ENCODE measurements at places on chromosomes 2 and 18.

DNA sequence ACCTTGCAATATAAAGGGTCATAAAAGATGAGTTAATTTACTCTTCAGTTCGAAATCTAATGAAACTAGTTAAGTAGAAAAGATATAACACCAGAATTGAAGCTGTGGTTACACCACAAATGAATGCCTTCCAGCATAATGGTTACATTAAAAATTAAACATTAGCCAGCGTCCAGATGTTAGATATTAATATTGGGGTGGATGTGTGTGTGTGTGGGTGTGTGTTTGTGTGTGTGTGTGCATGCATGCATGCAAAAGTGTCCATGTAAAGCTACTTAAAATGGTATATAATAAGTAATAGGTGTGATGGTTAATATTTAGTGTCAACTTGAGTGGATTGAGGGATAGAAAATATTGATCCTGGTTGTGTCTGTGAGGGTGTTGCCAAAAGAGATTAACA lies 170.4 kb upstream of the FN1 start:
- DNase-seq, result no peak

- no peak for DNase-seq
Observed at GRCh38 chr2:103780088-103780702, 1018.4 kb downstream of the TMEM182 start.

DNA sequence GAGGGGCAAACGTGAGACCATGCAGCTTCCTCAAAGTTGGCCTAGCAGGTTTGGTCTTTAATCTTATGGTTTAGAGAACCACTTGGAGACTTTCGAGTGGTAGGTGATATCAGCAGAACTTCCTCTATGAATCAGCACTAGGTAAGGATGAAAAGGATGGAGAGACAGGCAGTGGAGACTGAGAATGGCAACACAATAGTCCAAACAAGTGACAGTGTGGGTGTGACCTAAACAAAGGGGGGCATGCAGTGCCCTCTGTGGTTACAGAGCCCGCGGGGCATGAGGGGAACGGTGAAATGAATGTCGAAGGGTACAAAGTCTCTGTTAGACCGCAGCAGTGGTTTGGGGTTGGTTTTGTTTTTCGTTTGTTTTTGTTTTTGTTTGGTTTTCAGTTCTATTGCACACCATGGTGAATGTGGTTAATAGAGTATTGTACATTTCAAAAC lies 143.9 kb downstream of the L3MBTL4 start:
- no peak for DNase-seq

DNA sequence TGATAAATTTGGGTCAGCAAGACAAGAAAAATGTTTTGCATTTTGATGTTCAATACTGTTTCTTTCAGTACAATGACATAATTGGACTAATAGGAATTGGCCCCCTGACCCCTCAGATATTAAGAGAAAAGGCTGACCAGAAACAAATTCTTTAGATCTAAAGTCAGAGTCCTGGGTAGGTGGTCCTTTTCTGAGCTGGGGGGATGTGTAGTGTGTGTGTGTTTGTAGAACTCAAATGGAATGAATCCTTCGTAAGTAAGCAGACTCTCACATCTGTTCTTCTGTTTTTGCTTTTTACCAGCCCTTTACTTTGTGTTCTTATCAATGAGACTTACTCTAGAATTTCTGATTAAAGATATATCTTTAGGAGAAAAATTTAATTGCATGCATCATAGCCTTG lies 327.7 kb downstream of the TGIF1 start:
- DNase-seq, result no peak

DNA sequence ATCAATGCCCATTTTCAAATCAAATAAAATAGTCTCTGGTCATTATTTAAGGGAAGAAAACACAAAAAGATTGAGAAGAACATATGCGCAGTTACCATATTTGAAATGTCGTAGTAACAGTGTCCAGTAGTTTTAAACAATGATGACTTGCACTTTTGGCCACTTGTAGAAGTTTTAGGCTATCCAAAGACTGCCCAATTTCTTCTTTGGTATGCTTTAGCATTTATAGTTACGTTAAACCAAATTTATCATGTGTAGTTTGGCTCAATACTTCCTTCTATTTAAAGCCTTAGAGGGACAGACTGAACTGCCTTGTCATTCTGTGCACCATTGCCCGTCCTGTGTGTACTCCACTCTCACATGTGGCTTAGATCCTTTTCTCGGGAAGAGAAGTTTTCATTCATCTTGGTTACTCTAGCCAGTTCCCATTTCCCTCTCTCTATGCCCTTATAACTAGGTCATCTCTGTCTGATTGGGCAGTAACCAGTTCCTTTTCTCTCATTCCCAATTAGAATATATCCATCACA lies 84.8 kb upstream of the TTN start:
- DNase-seq, result no peak

GRCh38 chr18:70416496-70416895 lies 127.7 kb downstream of the SOCS6 start:
- no peak for DNase-seq

DNA sequence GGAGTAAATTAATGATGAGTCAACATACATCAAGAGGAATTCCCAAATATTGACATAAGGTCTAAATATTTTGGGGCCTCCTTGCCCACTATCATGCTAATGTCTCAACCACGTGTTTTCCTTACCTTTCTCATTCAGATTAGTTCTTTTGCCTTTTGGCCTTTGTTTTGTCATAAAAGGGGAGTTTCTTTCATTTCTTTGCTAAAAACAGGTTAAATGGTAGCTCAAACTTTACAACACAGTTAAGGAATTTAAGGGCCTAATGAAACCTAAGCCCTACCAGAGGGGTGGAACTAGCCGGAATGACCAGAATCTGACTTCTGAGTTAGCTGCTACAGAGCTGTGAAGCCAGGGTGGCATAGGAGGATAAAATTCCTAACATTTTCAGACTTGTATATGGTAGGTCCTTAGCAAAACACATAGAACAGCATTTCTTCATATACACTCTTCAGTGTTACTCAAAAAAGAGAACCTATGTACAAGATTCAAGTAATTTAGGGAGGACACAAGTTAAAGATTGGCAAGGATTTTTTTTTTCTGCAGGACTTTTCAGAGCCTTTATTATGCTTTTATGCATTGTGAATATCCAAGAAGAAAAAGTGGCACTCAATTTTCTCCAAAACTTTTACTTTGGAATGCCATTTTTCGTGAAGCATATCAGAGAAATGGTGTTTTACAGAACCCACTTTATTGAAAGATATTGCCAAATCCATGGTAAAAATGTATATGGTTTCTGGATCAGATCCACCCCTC lies 633.1 kb downstream of the ARHGAP15 start:
- DNase-seq, result no peak

GRCh38 chr2:149625671-149626070 lies 38.1 kb upstream of the MMADHC start:
- no peak for DNase-seq

DNA sequence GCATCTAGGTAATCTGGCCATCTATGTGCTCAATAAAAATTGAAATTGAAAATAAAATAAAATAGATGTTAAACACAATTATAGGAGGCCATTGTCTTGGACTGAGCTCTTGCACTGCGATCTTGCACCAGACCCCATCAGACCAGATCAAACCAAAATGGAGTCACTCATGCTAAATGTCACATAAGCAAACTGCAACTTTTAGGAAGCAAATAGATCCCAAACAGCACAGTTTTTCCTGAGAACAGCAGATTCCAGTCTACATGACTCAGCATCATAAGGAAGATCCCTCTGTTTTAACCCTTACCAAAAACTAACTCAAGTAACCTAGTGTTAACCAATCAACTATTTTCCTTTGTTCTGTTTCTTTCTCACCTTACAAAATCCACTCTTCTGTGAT lies 57.7 kb upstream of the LRP1B start:
- DNase-seq, result no peak

DNA sequence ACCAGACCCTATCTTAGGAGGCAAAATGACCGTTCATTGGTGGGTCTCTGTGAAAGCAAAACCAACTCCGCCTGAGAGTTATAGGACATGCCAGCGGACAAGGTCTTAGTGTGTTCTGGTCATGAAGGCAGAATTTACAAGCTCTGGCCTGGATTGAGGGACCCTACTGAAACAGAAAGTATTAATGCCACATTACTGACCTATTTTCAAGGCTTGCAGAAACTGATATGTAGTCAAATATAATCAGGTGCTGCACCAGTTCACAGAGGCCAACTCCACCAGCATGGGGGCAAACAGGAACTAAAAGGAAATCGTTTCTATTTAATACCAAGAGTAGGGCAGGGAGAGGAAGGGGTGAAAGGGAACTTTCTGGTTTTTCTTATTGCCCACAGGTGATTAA lies 19.7 kb downstream of the TYMS start:
- DNase-seq, result no peak

GRCh38 chr18:58303363-58303762 lies 259.3 kb downstream of the NEDD4L start:
- DNase-seq, result no peak

DNA sequence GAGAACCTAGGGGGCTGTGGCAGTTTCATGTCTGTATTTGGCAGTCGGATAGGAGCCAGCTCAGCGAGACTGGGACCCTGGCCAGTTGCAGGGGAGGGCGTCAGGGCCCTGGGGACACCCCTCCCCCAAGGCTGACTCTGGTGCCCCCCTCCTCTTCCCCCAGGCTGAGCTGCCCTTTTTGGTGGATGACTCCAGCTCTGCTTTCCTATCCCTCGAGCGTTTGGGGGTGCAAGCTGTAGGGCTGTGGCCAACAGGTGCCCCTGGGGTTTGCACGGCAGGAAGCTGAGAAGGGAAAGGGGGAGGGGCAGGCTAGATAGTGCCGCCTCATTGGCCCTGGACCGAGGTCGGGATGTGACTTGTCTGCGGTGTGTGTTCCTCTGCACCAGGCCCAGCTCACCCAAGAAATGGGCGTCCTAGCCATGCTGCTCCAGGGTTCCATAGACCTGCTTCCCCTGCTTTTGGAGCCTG lies 26.4 kb downstream of the SPEG start:
- no peak for DNase-seq

DNA sequence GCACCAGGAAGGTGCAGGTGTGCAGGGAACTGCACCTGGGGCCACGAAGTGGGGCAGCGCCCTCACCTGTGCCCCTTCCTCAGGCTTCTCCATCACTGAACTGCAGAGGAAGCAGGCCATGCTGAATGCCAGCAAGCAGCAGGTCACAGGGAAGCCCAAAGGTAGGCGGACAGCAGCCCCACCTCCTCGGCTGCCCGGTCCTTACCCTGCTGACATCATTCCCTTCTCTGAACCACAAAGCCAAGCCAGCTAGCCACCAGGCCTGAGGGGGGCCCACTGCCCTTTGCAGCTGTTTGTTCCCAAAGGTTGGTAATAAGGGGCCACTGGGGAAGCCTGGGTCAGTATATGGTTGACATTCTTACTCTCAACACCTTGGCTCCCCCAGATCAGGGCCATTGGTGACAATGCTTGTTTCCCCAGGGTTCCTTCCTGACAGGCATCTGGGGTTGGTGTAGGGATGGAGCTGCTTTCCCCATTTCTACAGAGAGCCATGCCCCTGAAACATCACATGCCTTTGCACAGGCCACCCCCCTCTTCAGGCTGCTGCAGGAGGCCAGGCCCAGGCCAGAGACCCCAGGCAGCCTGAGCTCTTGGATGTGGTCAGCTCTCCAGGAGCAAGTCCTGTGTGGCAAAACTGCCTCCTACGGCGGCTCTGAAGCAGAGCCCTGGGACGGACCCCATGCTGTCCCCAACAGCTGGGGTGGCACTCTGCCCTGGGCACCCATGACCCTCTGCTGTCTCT lies 47.8 kb downstream of the FAM168B start:
- DNase-seq, result no peak

- no peak for DNase-seq
Observed at GRCh38 chr2:170530803-170531564, 184.2 kb upstream of the SP5 start.

DNA sequence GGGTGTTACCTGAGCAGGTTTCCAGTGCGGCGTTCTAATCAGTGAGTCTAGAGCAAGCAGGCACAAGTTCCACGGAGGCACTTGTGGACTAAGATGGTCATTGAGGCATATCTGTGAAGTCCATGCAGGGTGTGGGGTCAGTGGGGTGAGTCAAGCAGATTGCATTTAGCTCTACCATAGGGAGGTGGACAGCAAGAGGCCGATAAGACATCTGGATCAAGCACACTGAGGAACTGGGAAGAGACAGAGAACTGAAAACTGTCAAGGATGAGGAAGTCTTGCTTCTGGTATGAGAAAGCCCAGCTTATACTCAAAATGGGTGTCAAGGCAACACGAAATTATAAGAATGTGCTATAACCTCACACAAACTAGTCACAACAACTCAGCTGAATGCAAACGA lies 61.2 kb upstream of the SLC39A10 start:
- no peak for DNase-seq

DNA sequence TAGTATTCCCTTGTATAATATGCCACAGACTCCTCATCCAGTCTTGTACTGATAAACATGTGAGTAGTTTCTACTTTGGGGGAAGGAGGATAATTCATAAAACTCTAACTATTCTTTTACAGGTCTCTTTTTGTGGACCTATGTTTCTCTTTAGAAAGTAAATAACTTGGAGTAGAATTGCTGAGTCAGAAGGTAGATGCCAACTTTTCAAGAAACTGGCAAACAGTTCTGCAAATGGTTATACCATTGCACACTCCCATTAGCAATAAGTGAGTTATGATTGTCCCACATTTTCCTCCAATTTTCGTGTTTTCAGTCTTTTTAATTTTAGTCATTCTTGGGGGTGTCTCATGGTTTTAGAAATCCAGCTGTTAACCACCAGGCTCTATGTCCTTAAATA lies 477.2 kb upstream of the LRRTM4 start:
- DNase-seq, result no peak

DNA sequence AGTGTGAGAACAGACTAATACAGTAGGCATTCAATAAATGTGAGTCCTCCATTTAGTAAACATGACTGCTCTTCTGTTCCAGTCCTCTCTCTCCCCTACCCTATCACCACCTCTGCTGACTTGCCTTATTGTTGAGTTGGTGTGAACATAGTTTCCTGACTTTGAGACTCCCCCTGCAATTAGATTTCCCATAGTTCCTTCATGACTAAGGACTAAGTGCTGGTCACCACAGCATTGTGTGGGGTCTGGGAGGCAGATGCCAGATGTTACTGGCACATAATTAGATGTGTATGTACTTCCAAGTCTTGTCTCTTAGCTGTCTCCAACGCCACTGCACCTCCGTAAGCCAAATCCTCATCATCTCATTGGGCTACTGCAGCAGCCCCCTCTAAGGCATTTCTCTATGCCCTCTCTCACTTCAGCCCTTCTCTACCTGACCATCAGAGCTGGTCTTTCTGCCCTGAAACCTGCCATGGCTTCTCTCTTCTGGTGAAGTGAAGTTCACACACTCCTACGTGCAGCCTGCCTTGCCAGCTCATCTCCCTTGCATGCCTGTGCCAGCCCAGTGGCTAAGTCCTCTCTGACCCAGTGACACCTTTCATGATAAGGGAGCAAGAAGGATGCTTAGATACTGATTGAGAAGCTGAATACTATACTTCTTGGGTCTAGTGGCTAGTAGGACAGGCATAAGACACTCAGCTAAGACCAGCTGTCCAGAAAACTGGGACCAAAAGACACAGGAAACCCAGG lies 81.6 kb upstream of the ALPP start:
- DNase-seq, result no peak

- no peak for DNase-seq
Observed at GRCh38 chr2:60440079-60440766, 113.2 kb downstream of the BCL11A start.

All from tongue (tissue), 3 donors.